ENCODE measurements at places on chromosomes 11 and 22. TPM values are rescaled to one million over a fixed set of nuclear protein-coding genes. Genes with fewer than 3 reads are reported as not detected.

DNA sequence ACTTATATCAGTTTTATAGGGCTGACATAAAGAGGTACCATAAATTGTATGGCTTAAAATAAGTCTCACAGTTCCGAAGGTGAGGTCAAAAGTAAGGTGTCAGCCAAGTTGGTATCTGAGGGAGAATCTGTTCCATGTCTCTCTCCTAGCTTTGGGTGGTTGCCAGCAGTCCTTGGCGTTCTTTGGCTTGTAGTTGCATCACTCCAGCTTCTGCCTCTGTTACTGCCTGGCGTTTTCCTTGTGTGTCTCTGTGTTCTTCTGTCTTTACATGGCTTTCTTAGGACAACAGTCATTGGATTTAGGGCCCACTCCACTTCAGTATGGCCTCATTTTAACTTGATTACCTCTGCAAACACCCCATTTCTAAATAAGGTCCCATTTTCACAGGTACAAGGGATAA is 16.7 kb downstream of the MMP7 start:
- H3K4me3 ChIP-seq = no peak overlapping the region
- no peaks in the 10 kb centered on the region for H3K4me1 ChIP-seq
- peak; percentile 34 for DNase-seq
- no peaks in the 10 kb centered on the region for H3K36me3 ChIP-seq

DNA sequence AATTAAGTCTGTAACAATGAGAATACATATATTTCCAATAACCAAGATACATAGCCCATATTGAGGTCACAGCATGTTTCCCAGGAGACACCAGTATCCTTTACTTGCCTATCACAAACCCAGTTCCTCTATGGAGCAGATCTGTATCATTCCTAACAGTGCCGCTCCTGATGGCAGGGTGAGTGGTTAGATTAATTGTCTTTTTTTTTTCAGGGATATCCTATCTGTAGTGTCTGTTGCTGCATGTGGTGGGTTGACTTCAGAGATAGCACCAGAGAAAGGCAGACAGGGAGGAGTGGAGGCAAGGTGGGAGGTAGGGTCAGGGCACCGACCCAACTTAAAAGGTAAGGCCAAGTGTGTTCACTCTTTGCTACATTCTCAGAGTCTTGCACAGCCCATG is 2.8 kb downstream of the MTNR1B start:
- no peaks in the 10 kb centered on the region for H3K36me3 ChIP-seq
- no peak overlapping the region for H3K4me3 ChIP-seq
- H3K4me1 ChIP-seq = 0 out of 2 replicates have a peak, but pooled peaks cover 3% of the 10 kb centered on the region
- H3K27me3 ChIP-seq = peaks cover 8% of the 10 kb centered on the region
- DNase-seq = no peak
- H3K27ac ChIP-seq = no peak overlapping the region

- peaks cover 5% of the 10 kb centered on the region for H3K4me1 ChIP-seq
- no peak for DNase-seq
- no peaks in the 10 kb centered on the region for H3K27me3 ChIP-seq
- no peak overlapping the region for H3K27ac ChIP-seq
- H3K4me3 ChIP-seq = no peak overlapping the region
Measured at GRCh38 chr22:40517631-40518030, 118.9 kb downstream of the MRTFA start.

DNA sequence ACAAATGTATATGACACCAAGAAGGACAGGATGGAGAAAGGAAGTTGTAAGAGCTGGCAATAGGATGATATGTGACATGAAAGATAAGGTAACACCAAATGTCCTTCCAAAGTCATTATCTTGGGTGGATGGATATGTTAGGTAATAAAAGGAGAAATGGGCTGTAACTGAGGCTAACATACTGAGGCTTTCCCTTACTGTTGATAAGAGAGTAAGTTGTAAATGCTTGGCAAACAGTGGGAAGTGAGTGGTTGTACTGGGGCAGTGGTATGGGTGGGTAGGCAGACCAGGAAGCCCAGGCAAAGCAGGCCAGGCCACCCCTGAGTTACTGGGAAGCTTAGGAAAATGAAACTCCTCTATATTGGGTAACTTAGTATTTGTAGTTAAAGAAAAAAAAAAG is 73.7 kb downstream of the ARHGAP42 start:
- no peaks in the 10 kb centered on the region for H3K27me3 ChIP-seq
- no peak overlapping the region for H3K4me3 ChIP-seq
- H3K27ac ChIP-seq = no peak overlapping the region
- no peaks in the 10 kb centered on the region for H3K4me1 ChIP-seq
- H3K36me3 ChIP-seq = no peaks in the 10 kb centered on the region

- no peak overlapping the region for H3K4me3 ChIP-seq
- H3K27ac ChIP-seq = no peak overlapping the region
- no peak for DNase-seq
Measured at GRCh38 chr11:1087961-1088926, 13.6 kb downstream of the MUC2 start.

DNA sequence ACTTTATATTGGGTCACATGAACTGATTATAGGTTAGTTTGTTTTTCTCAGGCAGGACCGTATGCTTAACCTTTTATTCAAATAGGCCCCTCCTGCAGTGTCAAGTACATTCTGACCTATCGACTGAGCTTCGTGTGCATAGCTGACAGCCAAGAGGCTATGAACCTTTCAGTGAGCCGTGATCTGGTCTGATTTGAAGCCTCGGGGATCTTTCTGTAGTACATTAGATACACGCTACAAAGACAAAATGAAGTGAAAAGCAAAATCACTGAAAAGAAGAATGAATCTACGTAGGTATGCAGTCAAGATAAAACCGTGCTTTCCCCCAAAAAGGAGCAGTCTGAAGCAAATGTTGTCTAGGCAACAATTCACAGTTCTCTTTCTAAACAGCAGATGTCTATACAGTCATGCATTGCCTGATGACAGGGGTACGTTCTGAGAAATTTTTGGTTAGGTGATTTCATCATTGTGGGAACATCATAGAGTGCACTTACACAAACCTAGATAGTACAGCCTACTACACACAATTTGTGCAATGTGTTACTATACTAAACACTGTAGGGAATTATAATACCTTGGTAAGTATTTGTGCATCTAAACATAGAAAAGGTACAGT is 18.1 kb downstream of the JHY start:
- H3K4me3 ChIP-seq = no peak overlapping the region
- no peaks in the 10 kb centered on the region for H3K27me3 ChIP-seq
- DNase-seq = peak; percentile 28
- H3K4me1 ChIP-seq = peaks cover 3% of the 10 kb centered on the region
- no peaks in the 10 kb centered on the region for H3K36me3 ChIP-seq

DNA sequence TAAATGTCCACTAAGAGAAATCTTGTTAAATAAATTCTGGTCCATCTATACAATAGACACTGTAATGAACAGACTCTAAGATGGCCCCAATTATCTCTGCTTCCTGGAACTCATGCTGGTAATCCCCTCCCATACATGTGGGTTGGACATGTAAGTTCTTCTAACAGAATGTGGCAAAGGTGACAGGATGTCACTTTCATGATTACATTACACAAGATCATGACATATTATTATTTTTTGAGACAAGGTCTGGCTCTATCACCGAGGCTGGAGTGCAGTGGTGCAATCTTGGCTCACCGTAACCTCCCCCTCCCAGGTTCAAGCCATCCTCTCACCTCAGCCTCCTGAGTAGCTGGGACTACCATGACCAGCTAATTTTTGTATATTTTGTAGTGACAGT is 14.6 kb upstream of the NDUFC2 start:
- H3K4me1 ChIP-seq = no peaks in the 10 kb centered on the region
- H3K36me3 ChIP-seq = peaks cover 12% of the 10 kb centered on the region
- H3K27me3 ChIP-seq = no peaks in the 10 kb centered on the region
- DNase-seq = no peak
- H3K4me3 ChIP-seq = no peak overlapping the region

- H3K27me3 ChIP-seq = peaks cover 17% of the 10 kb centered on the region
- H3K4me1 ChIP-seq = no peaks in the 10 kb centered on the region
- H3K36me3 ChIP-seq = no peaks in the 10 kb centered on the region
Measured at GRCh38 chr22:36863281-36863680, 2.5 kb downstream of the NCF4 start.

DNA sequence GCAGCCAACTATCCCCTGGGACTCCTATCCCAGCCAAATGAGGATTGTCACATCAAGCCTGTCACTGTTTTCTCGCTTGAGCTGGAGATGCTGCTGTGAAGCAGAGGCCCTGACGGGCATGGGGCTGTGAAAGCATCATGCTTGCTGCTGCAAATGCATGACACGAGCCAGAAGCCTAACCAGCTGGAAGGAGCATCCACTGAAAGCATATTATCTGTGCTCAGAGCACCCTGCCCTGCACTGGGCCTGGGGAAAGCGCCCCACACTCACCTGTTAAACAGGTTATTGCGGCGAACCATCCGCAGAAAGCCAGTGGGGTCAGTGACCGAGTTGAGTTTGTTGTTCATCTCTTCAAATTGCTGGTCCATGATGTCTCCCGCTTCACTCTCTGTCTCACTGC is 110.9 kb upstream of the PITPNB start:
- H3K4me3 ChIP-seq = no peak overlapping the region
- peaks cover 23% of the 10 kb centered on the region for H3K36me3 ChIP-seq
- DNase-seq = no peak
- no peaks in the 10 kb centered on the region for H3K27me3 ChIP-seq

DNA sequence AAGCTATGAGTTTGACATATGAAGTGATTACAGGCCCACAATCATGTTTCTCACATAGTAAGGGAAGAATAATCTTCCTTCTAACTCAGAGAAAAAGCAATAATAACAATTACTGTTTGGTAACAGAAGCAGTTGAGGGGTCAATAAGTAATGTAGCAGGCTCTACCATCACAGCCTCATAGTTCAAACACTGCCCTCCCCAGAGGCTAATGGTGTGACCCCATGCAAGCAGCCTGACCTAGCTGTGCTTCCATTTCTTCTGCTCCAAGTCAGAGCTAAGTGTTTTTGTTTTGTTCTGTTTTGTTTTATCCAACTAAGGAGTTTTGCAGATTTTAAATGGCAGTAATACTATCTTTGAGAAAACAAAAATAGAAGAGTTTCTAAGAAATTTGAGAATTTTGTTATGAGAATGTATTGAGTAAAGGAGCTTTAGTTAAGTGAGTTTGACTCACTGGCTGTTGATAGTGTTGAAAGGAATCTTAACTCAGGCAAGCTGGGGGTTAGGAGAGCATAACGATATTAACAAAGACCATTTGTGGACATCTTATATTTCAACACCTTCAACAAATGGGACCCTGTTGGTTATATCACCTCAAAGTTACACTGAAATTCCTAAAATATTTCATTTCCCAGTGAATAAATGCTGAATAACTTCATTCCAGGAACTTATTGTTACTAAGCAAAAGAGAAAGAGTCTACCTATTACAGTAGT is 48.5 kb downstream of the GUCY1A2 start:
- H3K27ac ChIP-seq = no peak overlapping the region
- H3K27me3 ChIP-seq = no peaks in the 10 kb centered on the region
- no peak for DNase-seq

- no peak for DNase-seq
- no peaks in the 10 kb centered on the region for H3K4me1 ChIP-seq
- no peak overlapping the region for H3K4me3 ChIP-seq
- H3K36me3 ChIP-seq = no peaks in the 10 kb centered on the region
Measured at GRCh38 chr11:113392236-113392921, 4.8 kb downstream of the ANKK1 start.

DNA sequence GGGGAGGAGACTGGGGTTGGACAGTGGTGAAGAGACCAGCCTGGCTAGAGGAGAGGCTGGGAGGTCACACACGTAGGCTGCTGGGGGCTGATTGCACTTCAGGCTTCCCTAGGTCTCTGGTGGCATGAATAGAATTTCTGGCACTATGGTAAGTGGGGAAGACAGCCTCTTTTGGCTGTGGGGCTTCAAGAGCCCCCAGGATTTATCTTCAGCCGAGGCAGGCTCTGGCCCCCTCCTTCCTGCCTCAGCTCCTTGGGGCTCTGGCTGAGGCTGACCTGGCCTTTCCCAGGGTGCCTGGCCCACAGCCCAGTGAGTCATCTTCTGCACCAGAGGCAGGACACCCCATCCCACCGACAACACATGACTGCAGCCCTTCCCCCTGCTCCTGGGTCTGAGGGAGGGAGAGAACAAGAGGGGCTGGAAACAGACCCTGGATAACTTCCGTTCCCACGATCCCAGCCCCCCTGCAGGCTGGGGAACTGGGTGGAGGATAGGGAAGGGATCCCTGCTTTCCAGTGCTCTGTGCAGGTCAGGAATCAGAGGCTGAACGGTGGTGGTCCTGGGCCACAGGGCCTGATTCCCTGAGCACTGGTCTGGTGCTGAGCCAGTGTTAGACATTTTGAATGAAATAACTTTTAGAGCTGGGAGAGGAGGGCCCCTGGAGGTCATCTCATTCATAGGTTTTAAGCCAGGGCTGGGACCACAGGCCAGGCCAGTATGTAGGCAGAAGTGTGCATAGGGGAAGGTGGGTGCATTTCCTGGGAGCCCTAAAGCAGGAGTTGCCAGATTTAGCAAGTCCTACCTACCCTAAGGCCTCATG is 26.5 kb downstream of the ARHGEF17 start:
- peaks cover 3% of the 10 kb centered on the region for H3K36me3 ChIP-seq
- no peak overlapping the region for H3K4me3 ChIP-seq
- peak overlapping the region; percentile 70 for H3K27ac ChIP-seq
- DNase-seq = peak; percentile 91
- no peaks in the 10 kb centered on the region for H3K27me3 ChIP-seq

- H3K4me3 ChIP-seq = no peak overlapping the region
- peaks cover 3% of the 10 kb centered on the region for H3K27me3 ChIP-seq
- H3K36me3 ChIP-seq = no peaks in the 10 kb centered on the region
Measured at GRCh38 chr11:132992838-132993631, 539.3 kb downstream of the OPCML start.

DNA sequence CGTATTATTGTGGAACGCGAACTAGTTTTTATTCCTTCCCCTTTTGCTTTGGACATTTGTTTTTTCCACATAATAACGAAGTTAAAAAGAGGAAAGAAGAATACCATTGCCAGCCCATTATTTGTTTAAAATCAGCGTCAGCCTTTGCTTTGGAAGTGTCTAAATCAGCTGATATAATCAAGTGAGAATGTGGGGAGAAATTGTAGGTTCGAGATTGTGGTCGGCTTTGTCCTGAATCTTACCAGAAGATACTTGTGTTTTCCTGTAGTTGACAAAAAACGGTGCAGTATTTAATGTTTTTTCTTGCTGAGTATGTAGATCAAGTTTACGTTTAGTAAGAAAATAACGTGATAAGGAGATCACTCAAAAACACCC is 935 bp downstream of the ZNF143 start:
- H3K36me3 ChIP-seq = no peaks in the 10 kb centered on the region
- H3K27me3 ChIP-seq = no peaks in the 10 kb centered on the region
- peak overlapping the region; percentile 95 for H3K27ac ChIP-seq
- peak; percentile 15 for DNase-seq
- H3K4me3 ChIP-seq = peak overlapping the region; percentile 55

The OR51I1 gene
- total RNA-seq = not detected

The TMEM135 gene
- 6.9 TPM for total RNA-seq

The MS4A6E gene
- total RNA-seq = not detected

The LMO2 gene
- not detected for total RNA-seq

The KCNK4 gene
- not detected for total RNA-seq

The CHEK2 gene
- total RNA-seq = 9.9 TPM

All from IMR-90 (cell line).